ENCODE measurements at places on chromosomes 7 and 10. TPM values are rescaled to one million over a fixed set of nuclear protein-coding genes. Genes with fewer than 3 reads are reported as not detected.

TNS3 gene
- total RNA-seq, result 0.15 TPM

PSD gene
- total RNA-seq, result 1.4 TPM

CDNF gene
- total RNA-seq, result 0.63 TPM

NUTM2A gene
- 0.73 TPM for total RNA-seq

TWIST1 gene
- 2.3 TPM for total RNA-seq

UBE2D1 gene
- total RNA-seq, result 10.9 TPM

CYP3A7 gene
- not detected for total RNA-seq

PKD2L1 gene
- total RNA-seq, result 0.18 TPM

FAM25C gene
- total RNA-seq, result not detected

LRIT1 gene
- total RNA-seq, result not detected

PPP1R17 gene
- total RNA-seq, result not detected

CALN1 gene
- not detected for total RNA-seq

SCD gene
- 202 TPM for total RNA-seq

DYDC1 gene
- not detected for total RNA-seq

AMPH gene
- total RNA-seq, result not detected

C10orf53 gene
- total RNA-seq, result not detected

RET gene
- total RNA-seq, result 0.28 TPM

DENND2A gene
- not detected for total RNA-seq

DGKI gene
- total RNA-seq, result 0.53 TPM

FZD1 gene
- total RNA-seq, result 0.08 TPM

PAPSS2 gene
- 0.13 TPM for total RNA-seq

SNCG gene
- not detected for total RNA-seq

GJC3 gene
- not detected for total RNA-seq

POM121C gene
- total RNA-seq, result 73.3 TPM

CXCL12 gene
- not detected for total RNA-seq

FLNC gene
- total RNA-seq, result not detected

NRP1 gene
- total RNA-seq, result 2.6 TPM

FXYD4 gene
- total RNA-seq, result not detected

Measured in activated CD4-positive, alpha-beta memory T cell treated with anti-CD3 and anti-CD28 coated beads, Interleukin-2, amount 10 ng/mL, durations not matched to agents 7 days and 5 days (primary cell).